HFF-Myc (cell line): ENCODE measurements at places on chromosomes 11 and 22.
A peak's percentile ranks its signal among the peaks of the same experiment; 100 is the strongest.

DNA sequence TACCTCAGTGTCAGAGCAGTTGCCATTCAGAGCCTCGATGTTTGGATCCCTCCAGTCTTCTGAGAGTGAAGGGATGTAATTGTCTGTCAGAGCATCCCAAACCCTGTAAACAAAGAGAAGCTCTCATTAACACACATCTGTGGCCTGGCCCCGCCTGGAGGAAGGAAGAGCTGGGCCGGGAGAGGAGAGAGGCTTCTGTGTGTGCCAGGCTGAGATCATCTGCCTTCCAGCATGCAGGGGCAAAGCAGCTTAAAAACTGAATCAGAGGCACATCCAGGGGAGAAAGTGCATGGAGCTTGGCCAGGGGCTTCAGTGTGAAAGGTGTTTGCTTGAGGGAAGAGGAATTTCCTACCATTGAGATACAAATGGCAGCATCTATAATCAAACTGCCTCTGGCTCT, 14.5 kb downstream of the FEZ1 start:
- DNase-seq: no peak

DNA sequence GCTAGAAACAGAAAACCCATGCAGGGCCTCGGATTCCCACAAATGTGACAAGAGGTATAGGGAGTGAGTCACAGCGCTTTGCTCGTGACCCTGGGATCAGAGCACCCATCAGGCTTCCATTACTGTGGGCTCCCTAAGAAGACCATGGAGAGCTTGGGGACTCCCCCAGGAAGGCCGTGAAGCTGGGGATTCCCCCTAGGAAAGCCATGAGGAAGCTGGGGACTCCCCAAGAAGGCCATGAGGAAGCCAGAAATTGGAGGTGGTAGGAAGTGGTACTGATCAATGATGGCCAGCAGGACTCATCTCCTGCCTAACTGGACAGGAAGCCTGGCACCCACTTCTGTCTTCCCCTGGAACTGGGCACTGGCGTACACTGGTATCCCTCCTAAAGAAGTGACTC, 10.1 kb upstream of the DCPS start:
- DNase-seq: no peak

- peak; percentile 31 for DNase-seq
Observed at GRCh38 chr11:114197799-114198500, 98.2 kb upstream of the NNMT start.

DNA sequence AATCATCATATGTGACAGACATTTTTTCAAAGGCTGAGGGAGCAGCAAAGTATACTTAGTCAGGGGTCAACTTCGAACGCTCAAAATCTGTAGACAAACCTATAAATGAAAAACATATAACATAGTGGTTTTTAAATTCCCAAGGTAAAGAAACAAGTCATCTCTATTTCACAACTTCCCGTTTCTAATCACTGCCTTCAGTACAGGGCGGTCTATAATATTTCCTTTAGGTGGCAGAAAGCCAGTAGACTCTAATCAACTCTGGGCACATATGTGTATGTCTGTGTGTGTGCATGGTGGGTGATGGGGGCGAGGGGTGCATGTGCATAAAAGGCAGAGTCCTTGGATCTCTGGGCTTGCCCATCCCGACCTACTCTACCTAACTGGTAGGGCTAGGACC, 55.0 kb upstream of the ARFGAP3 start:
- DNase-seq: no peak

- no peak for DNase-seq
Observed at GRCh38 chr22:22523494-22523893, 3.4 kb upstream of the ZNF280A start.

- no peak for DNase-seq
Observed at GRCh38 chr11:99244613-99245012, 223.9 kb downstream of the CNTN5 start.

DNA sequence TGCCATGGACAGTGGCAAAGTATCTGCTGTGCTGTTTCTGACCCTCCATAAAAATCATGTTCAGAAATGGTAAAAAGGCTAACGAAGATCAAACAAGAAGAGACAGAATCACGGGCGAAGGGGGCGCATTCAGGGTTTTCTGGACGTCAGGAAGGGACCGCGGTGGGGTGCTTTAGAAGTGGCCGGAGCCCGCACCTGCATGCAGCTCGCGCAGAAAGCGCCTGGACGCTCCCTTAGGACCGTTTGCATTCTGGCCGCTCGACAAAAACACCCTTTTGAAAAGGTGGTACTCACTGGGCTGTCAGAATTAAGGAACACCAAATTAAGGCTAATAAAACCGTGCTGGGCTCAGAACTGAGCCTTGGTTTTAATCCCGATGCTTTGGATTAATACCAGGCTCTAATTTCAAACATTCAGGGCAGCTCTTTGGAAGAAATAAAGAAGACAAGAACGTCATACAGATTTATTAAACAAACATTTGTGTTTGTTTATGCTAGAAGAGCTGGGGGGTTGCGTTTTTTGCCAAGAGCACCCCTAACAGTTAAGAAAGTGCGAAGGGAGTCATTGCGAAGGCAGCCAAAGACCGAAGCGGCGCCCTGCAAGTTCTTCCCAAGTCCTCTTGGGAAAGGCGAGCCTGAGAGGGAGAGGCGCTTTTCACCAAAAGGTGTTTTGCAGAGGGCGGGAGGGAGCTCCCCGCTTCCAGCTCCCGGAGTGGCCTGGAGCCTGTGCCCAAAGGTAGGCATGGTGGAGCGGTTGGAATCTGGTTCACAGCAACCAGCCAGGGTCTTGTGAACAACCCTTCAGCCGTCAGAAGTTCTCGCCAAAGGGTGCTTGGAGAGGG, 47.7 kb upstream of the DBX1 start:
- DNase-seq: no peak

- no peak for DNase-seq
Observed at GRCh38 chr22:25125693-25126357, 73.8 kb upstream of the CRYBB3 start.

DNA sequence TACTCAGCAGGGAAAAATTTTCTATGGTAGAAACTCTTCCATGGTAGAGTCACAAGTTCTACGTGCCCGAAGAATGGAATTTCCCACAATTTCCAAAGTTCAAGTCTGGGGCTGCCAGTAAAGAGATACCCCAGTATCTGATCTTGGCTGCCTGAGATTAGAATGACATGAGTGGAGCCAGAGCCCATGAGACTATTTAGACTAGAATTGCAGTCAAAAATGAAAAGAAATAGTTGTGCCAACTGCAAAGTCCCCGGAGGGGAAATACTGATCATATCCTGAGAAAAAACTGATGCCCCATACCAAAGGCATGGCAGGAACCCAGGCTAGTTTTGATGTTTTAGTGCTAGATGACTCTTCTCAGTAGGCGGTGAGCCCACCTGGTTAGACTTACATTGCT, 11.2 kb downstream of the MAJIN start:
- no peak for DNase-seq

DNA sequence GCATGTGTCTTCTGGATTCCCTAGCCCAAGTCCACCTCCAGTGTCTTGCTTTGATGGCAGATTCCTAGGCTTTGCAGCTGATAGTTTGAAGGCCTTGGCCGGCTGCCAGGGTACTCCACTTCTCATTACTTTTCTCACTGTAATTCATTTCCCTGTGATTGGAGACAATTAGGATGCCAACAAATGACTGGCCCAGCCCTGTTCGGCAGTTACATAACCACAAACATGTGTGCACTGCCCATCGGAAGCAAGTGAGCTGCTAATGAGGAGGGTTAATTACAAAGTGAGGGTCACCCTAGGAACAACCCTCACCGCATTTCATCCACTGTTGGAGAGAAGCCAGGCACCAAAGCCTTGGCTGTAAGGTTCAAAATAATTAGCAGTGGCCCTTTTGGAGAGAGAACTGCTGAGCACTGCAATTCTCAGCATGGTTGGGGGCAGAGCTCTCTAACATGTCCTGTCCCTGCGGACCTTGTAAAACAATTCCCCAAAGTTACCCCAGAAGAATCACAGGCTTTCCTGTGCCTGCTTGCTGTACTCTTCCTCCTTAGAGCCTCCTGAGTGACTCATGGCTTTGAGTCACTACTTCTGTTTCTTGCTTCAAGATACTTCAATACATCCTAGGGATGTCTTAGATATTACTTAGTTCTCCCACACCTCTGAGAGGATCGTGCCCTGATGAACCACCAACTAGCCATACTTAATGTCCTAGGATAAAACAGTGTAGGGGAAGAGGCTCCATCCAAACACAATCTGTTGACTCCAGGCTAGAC, 109.7 kb upstream of the GALNT18 start:
- no peak for DNase-seq

DNA sequence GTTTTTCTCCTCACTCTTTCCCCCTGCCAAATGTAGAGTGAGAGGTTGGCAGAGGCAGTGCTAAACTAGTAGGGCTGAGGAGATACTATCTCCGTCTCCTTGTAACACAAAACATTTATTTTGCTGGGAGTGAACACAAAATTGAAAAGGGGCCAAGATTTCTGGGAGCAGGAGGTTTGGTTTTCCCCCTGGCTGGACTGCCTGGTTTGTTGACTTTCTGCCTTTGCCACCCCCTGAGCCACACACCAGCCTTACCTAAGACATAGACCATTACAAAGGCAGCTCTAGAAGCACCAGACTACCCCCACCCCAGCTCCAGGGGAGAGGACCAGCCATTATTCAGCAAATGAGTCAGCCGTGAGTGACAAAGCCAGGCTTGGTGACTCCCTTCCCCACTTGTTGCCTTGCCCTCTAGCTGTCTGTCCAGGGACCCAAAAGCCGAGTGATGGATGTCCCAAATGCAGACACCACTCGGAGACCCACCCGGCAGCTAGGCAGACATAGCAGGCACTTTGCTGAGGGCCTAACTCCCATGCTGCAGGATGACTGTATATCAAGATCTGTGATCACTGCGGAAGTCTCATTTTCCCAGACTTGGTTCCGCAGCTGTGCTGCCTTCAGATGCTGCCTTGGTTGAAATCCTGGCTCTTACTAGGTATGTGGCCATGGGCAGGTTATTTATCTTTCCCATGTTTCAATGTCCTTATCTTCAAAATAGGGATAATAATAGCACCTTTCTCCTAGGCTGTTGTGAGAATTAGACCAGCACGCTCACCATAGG, 17.7 kb upstream of the CDON start:
- DNase-seq: no peak

GRCh38 chr11:111387363-111387762, 8.3 kb upstream of the POU2AF1 start:
- DNase-seq: no peak

GRCh38 chr11:119473901-119474681, 51.1 kb upstream of the THY1 start:
- DNase-seq: no peak

GRCh38 chr11:126405906-126406305, 50.4 kb downstream of the ST3GAL4 start:
- no peak for DNase-seq

- DNase-seq: no peak
Observed at GRCh38 chr11:102886999-102887398, 12.2 kb upstream of the MMP12 start.

- no peak for DNase-seq
Observed at GRCh38 chr11:120883404-120884080, 140.4 kb upstream of the TBCEL start.

DNA sequence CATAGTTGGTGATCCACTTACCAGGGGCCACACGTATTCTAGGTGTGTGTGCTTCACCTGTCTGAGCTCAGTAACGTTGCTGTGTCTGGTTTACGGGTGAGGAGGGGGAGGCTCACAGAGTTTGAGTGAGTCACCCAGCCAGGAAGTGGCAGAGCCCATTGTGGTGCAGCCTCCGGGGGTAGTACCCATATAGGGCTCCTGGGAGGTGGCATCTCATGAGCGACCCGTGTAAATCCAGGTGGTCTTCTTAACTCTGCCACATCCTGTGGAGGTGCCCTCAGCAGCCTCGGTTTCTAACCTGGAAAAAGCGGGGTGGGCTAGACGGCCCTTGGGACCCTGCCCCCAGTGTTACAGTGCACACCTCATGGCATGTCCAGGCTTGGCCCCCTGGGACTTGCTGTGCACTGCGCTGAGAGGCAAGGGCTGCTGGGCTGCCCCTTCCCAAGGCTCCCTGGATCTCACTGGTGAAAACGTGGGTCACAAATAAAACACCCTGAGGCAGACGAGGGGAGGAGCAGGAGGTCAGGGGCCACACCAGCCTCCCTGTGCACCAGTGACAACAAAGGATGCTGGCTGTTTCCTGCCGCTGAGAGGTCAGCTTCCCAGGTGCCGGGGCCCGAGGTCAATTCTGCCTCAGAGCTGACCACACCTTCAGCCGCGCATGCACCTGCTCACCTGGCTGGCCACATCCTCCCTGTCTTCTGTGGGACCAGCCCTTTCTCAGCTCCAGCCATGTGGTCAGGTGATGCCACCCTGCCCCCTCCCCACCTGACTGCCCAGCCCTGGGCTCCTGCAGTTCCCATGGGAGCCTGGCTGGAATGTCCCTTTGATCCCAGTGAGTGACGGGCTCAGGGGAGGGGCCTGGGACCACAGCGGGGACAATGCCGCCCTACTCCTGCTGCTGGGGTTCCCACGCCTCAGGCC, 305.1 kb downstream of the CTTN start:
- DNase-seq: no peak

GRCh38 chr11:83292709-83293456, 6.7 kb upstream of the CCDC90B start:
- DNase-seq: peak; percentile 50

DNA sequence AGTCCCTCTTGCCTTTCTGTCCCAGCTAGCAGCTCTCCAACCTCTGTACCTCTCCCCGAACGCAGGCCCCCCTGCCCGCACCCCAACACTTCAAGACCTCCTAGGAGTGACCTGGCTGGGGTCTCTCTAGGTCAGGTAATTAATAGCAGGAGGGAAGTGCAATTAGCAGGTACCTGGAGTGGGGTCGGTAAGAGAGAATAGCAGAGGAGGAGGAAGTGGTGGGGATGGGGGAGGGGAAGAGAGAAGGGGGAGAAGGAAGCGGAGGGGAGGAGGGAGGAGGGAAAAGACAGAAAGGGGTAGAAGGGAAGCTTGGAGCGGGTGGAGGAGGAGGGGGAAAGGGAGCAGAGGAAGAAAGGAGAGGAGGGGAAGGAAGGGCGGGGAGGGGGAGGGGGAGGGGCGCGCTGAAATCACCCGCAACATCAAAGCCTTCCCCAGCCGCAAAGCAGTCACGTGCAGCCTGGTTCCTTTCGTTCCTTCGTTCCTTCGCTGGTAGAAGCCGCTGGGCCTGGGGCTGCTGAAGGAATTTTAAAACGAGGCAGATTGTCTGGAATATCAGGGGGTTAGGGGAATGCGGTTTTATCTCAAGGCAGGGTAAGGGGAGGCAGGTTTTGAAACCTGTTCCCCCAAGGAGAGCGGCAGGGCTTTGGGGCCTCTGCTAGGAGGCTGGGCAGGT, 29.3 kb upstream of the TCF20 start:
- DNase-seq: no peak

- no peak for DNase-seq
Observed at GRCh38 chr22:45521178-45521577, 18.5 kb downstream of the FBLN1 start.
